ENCODE measurements at places on chromosomes 7 and 10. TPM values are rescaled to one million over a fixed set of nuclear protein-coding genes. Genes with fewer than 3 reads are reported as not detected.

TRIL gene
- total RNA-seq: 0.65 TPM

MEST gene
- total RNA-seq: 917 TPM

NYAP1 gene
- total RNA-seq: 0.83 TPM

ACBD7 gene
- total RNA-seq: 0.30 TPM

CALD1 gene
- 815 TPM for total RNA-seq

AGAP9 gene
- total RNA-seq: 4.8 TPM

ANAPC16 gene
- total RNA-seq: 47.2 TPM

TAC1 gene
- total RNA-seq: not detected

HYAL4 gene
- not detected for total RNA-seq

PON3 gene
- not detected for total RNA-seq

ADIRF gene
- 1.5 TPM for total RNA-seq

PLXDC2 gene
- 19.0 TPM for total RNA-seq

TBC1D12 gene
- total RNA-seq: 12.4 TPM

ATP6V0A4 gene
- 0.30 TPM for total RNA-seq

RSPH10B gene
- 0.89 TPM for total RNA-seq

EPC1 gene
- 14.8 TPM for total RNA-seq

TET1 gene
- 4.7 TPM for total RNA-seq

FAM180A gene
- 7.2 TPM for total RNA-seq

GLRX3 gene
- total RNA-seq: 101 TPM

NACAD gene
- total RNA-seq: 7.4 TPM

OR2A42 gene
- total RNA-seq: under 0.01 TPM

UROS gene
- 53.6 TPM for total RNA-seq

MACC1 gene
- 0.05 TPM for total RNA-seq

SLC26A5 gene
- total RNA-seq: not detected

ZNF485 gene
- total RNA-seq: 2.1 TPM

SAMD9L gene
- total RNA-seq: 17.0 TPM

AKR1C4 gene
- not detected for total RNA-seq

PRSS2 gene
- not detected for total RNA-seq

MYL10 gene
- total RNA-seq: not detected

OR2A7 gene
- not detected for total RNA-seq

DDX56 gene
- total RNA-seq: 48.2 TPM

TMEM196 gene
- total RNA-seq: not detected

NME8 gene
- not detected for total RNA-seq

LRRD1 gene
- 0.30 TPM for total RNA-seq

NMT2 gene
- 30.3 TPM for total RNA-seq

TBXAS1 gene
- total RNA-seq: 2.4 TPM

ASB4 gene
- not detected for total RNA-seq

NKX6-2 gene
- not detected for total RNA-seq

FXYD4 gene
- total RNA-seq: not detected

CHAT gene
- total RNA-seq: not detected

FOXP2 gene
- 1.2 TPM for total RNA-seq

C7orf57 gene
- not detected for total RNA-seq

ELN gene
- 0.59 TPM for total RNA-seq

SPDYE9 gene
- total RNA-seq: not detected

VAX1 gene
- not detected for total RNA-seq

SPDYE6 gene
- total RNA-seq: not detected

PILRA gene
- 0.89 TPM for total RNA-seq

AGAP6 gene
- 4.8 TPM for total RNA-seq

CYP2E1 gene
- total RNA-seq: 0.89 TPM

SERPINE1 gene
- total RNA-seq: 2,093 TPM

DNAAF5 gene
- 24.6 TPM for total RNA-seq

ACSM6 gene
- not detected for total RNA-seq

RAMP3 gene
- not detected for total RNA-seq

PSD gene
- 12.2 TPM for total RNA-seq

COL26A1 gene
- total RNA-seq: not detected

TSPAN12 gene
- 0.30 TPM for total RNA-seq

AP1S1 gene
- 177 TPM for total RNA-seq

Measured in smooth muscle cell of the umbilical artery (primary cell).